Activated CD8-positive, alpha-beta T cell treated with anti-CD3 and anti-CD28 coated beads, Interleukin-2, amount 10 ng/mL, durations not matched to agents 7 days and 5 days (primary cell): ENCODE measurements at places on chromosomes 2 and 18. TPM values are rescaled to one million over a fixed set of nuclear protein-coding genes. Genes with fewer than 3 reads are reported as not detected.
A peak's percentile ranks its signal among the peaks of the same experiment; 100 is the strongest.

DNA sequence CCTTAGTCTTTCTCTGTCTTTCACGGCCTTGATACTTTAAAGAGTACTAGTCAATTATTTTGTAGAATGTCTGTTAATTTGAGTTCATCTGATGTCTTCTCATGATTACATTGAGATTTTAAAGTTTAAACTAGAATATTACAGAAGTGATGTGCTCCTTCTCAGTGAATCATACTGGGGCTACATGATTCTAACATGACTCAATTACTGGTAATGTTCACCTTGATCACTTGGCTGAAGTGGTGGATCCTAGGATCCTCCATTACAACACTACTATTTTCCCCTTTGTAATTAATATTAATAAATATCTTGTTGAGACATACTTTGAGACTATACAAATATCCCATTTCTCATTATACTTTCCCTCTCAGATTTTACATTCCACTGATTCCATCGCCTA lies 148.5 kb downstream of the CAMKMT start:
- H3K27me3 ChIP-seq, result no peaks in the 10 kb centered on the region
- H3K4me1 ChIP-seq, result peaks cover 4% of the 10 kb centered on the region
- no peak overlapping the region for H3K27ac ChIP-seq
- H3K4me3 ChIP-seq, result no peak overlapping the region

Gene HOXD12
- total RNA-seq, result not detected

GRCh38 chr18:32286749-32287148 lies 96.9 kb downstream of the MEP1B start:
- H3K27me3 ChIP-seq, result no peaks in the 10 kb centered on the region
- H3K4me3 ChIP-seq, result no peak overlapping the region
- no peaks in the 10 kb centered on the region for H3K36me3 ChIP-seq
- no peak overlapping the region for H3K27ac ChIP-seq
- no peaks in the 10 kb centered on the region for H3K4me1 ChIP-seq
- DNase-seq, result no peak

DNA sequence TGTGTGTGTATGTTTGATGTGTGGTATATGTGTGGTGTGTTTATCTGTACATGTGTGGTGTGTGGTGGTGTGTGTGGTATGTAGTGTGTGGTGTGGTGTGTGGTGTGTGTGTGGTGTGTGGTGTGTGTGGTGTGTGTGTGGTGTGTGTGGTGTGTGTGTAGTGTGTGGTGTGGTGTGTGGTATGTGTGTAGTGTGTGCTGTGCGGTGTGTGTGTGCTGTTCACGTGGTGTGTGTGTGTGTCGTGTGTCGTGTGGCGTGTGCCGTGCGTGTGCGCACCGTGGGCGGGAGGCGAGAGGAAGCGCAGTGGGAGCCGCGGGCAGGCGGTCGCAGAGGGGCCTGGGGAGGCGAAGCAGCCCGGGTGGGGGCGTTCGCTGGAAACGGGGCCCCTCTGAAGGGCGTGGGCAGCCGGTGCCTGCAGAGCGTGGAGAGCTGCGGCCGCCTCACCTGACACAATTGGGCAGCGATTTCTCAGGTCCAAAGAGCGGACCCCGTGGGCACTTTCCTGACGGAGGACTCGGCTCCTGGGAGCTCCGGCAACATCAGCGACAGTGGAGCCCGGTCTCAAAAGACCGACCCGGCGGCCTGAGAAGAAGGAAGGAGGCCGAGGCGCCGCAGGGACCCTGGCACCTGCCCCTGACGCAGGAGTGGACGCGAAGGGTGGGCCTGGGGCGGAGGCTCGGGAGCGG lies 741.1 kb upstream of the SALL3 start:
- no peaks in the 10 kb centered on the region for H3K27me3 ChIP-seq
- H3K36me3 ChIP-seq, result peaks cover 3% of the 10 kb centered on the region
- H3K4me3 ChIP-seq, result no peak overlapping the region
- DNase-seq, result no peak
- H3K27ac ChIP-seq, result peak overlapping the region; percentile 23
- no peaks in the 10 kb centered on the region for H3K4me1 ChIP-seq

Gene GPR17
- not detected for total RNA-seq

DNA sequence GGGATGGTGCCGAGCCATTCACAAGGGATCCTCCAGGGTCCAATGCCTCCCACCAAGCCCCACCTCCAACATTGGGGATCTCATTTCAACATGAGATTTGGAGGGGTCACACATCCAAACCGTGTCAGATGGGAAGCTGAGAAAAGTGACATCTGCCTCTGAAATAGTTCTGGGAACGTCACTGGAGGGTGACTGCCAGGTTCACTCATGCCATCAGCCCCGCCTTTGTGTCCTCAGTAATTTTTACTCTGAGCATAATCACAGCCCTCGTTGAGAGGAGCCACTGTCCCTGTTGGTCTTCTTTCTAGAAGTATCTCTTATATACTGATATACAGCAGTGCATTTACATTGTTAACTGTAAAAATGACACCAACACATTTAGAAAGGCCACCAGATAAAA lies 67.4 kb downstream of the KLHL29 start:
- no peaks in the 10 kb centered on the region for H3K36me3 ChIP-seq
- H3K27me3 ChIP-seq, result peaks cover 40% of the 10 kb centered on the region
- peaks cover 39% of the 10 kb centered on the region for H3K4me1 ChIP-seq
- H3K4me3 ChIP-seq, result no peak overlapping the region

GRCh38 chr18:3410273-3410672 lies 39.7 kb upstream of the TGIF1 start:
- no peak overlapping the region for H3K27ac ChIP-seq
- DNase-seq, result no peak
- no peaks in the 10 kb centered on the region for H3K36me3 ChIP-seq
- H3K27me3 ChIP-seq, result no peaks in the 10 kb centered on the region

Gene LIMS3
- 0.97 TPM for total RNA-seq

- H3K36me3 ChIP-seq, result no peaks in the 10 kb centered on the region
- no peak overlapping the region for H3K4me3 ChIP-seq
- H3K27me3 ChIP-seq, result no peaks in the 10 kb centered on the region
- no peak for DNase-seq
- no peak overlapping the region for H3K27ac ChIP-seq
Measured at GRCh38 chr2:182006595-182007341, 21.1 kb downstream of the PPP1R1C start.

- no peaks in the 10 kb centered on the region for H3K27me3 ChIP-seq
- peak overlapping the region; percentile 79 for H3K27ac ChIP-seq
- peaks cover 69% of the 10 kb centered on the region for H3K4me1 ChIP-seq
Measured at GRCh38 chr18:13265008-13265910, 46.7 kb downstream of the LDLRAD4 start.

DNA sequence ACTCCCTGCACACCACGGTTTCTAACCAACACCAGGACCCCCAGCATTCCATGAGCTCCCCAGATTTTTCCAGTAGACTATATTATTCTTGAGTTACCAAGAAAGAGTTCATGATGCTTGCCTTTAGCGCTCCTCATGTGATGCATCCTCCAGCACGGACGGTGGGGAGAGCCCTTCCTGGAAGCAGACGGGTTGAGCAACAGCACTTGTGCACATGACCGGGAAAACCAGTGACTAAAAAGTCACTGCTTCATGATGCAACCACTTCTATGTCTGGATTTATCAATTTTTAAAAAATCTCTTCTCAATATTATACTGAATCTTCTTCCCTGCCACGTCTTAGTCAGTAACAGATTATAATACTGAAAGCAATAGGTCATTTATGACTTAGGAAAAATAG lies 20.4 kb upstream of the DOK6 start:
- H3K27me3 ChIP-seq, result no peaks in the 10 kb centered on the region
- no peaks in the 10 kb centered on the region for H3K4me1 ChIP-seq
- H3K4me3 ChIP-seq, result no peak overlapping the region
- H3K36me3 ChIP-seq, result no peaks in the 10 kb centered on the region
- DNase-seq, result no peak

DNA sequence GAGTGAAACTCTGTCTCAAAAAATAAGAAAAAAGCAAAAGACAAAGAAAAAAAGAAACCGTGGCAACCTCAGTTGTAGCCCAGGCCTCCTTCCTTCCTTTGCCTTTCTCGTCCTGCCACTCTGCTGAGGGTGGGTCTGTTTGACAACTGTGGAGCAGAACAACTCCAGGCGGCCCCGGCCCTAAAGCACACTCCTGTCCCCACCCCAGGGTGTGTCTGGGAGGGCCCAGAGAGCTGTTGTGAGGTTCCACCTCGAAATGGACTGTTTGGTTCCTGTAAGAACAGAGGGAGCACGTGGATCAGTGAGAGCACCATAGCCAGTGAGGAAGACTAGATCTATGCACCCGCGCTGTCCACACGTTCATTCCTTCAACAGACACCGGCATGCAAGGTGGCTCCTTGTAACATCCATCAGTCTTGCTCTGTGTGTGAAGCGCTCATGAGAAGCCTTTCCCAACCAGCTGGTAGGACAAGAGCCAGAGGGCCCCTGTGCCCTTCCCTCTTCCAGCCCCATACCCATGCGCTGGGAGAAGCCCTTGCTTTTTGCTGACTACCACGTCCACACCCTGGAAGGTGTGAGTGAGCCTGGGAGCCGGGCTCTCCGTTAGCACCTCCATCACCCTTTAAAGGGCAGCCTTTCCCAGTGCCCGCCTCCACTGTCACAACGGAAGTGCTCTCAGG lies 61.6 kb downstream of the SOWAHC start:
- no peak overlapping the region for H3K27ac ChIP-seq
- H3K4me1 ChIP-seq, result no peaks in the 10 kb centered on the region
- no peak for DNase-seq
- H3K36me3 ChIP-seq, result no peaks in the 10 kb centered on the region
- H3K4me3 ChIP-seq, result no peak overlapping the region

DNA sequence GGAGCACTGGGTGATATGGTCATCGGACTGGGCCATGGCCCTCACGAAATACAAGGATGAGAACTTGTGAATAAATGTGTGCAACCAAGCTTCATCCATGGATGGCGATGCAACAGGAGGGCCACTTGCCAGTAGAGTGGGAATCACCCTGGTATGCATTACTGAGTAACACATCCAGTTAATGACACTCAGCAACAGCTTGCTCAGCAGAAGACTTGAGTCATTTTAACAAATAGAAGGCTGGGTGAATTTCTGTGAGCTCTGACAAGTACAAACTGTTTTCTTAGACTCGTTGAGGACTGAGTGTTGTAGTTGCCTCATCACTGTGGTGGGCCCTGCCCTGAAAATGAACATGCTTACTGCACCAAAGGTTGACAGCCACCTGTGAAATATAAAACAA lies 221.6 kb downstream of the NCKAP5 start:
- H3K36me3 ChIP-seq, result no peaks in the 10 kb centered on the region
- H3K27ac ChIP-seq, result no peak overlapping the region

DNA sequence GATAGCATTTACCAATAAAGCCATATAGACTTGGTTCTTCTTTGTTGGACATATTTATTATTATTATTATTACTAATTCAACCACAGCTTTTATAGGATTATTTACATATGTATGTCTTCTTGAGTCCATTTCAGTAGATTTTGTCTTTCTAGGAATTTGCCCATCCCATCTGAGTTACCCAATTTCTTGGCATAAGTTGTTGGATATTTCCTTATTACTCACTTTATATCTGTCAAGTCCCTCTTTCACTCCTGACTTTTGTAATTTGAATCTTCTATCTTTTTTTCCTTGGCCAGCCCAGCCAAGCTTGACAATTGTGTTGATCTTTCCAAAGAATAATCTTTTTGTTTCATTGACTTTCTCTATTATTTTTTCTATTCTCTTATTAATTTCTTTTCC lies 543.7 kb downstream of the SUCLG1 start:
- DNase-seq, result no peak
- no peak overlapping the region for H3K4me3 ChIP-seq
- H3K27me3 ChIP-seq, result no peaks in the 10 kb centered on the region
- no peak overlapping the region for H3K27ac ChIP-seq

DNA sequence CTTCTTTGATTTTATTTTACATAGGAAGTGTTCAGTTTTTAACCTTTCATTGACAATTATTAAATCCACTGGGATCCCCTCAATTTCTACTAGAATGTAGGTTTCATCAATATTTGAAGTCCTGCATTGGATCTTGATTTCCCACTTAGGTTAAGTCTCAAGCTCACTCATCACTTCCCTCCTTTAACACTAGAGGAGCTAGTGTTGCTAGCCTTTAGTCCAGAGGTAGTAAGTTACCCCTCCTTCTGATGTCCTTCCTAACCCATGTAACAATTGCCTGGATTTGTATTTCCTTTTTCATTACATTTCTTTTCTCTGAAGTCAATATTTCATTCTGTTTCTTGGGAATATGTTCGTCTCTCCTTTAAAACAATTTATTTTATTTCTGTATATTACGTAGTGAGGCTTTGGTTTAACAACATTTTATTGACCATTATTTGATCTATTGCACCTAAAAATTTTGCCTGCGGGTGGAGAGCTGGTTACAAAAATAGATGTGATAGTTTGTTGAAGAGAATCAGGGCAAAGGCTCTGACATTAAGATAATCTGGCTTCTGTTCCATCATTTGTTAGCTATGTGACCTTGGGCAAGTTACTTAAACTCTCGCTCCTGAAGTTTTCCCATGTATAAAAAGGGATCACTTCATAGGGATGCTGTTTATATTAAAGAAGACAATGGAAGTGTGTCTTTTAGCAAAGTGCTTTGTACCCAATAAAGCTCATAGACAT lies 833.0 kb downstream of the SLC4A3 start:
- H3K4me3 ChIP-seq, result no peak overlapping the region
- H3K36me3 ChIP-seq, result no peaks in the 10 kb centered on the region
- H3K4me1 ChIP-seq, result no peaks in the 10 kb centered on the region

- DNase-seq, result no peak
- H3K4me3 ChIP-seq, result no peak overlapping the region
- H3K4me1 ChIP-seq, result no peaks in the 10 kb centered on the region
Measured at GRCh38 chr18:10736984-10737383, 211.2 kb downstream of the NAPG start.
